ENCODE measurements at places on chromosomes 6 and 20.

DNA sequence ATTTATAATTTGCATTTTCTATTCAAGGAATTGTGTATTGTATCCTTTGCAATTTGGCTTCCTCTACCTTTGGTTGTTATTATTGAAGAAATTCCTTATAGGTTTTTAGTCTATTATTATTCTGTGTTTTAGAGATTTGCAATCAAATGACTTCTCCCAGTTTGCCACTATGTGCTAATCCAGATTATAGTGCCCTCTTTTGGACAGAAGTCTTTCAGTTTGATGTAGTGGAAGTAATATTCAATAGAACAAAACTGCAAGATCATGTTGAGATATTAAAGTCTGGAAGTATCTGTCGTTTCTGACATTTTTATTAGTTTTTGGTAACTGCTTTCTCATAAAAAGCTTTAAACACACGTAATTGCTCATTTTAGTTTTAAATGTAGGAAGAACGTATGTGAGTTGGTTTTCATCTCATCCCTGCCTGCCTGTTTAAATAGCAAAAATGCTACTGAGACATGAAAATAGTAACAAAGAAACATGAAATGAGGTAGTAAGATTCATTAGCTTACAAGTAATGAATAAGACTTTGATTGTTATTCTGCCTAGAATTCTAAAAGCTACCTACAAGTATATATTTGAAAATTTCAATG, 72.8 kb downstream of the RTN4IP1 start:
- DNase-seq = peak; percentile 72

DNA sequence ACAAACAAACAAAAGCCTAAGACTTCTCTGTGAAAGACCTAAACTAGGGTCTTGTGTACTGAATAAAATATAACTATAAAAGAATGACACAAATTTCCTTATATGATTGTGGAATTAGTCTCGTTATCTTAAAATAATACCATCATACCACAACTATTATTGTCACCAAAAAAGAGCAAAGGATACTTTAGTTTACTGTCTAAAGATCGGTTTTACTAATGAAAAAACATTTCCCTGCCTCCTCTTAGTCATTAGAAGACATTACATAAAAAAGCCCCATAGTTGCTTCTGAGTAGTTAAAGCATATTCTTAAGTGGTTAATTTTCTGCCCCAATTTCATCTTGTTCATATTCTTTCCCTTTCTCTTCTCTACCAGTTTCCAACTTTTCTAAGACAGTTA, 33.1 kb downstream of the PRL start:
- DNase-seq = no peak

DNA sequence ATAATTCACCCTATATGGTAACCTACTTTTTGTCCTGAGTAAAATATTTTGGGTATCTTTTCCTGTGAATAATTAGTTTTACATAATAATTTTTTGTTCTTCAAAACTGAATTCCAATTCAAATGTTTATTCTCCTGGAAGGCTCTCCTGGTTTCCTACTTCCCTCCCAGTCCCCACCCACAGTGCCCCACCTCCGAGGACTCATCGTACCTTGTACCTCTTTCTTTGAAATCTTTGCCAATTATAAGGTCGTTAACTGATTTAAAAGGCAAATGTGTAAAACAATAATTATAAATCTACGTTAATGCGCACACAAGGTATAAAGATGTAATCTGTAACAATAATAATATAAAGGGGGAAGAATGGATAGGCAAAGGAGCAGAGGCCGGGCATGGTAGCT, 40.5 kb upstream of the VEGFA start:
- DNase-seq = no peak

DNA sequence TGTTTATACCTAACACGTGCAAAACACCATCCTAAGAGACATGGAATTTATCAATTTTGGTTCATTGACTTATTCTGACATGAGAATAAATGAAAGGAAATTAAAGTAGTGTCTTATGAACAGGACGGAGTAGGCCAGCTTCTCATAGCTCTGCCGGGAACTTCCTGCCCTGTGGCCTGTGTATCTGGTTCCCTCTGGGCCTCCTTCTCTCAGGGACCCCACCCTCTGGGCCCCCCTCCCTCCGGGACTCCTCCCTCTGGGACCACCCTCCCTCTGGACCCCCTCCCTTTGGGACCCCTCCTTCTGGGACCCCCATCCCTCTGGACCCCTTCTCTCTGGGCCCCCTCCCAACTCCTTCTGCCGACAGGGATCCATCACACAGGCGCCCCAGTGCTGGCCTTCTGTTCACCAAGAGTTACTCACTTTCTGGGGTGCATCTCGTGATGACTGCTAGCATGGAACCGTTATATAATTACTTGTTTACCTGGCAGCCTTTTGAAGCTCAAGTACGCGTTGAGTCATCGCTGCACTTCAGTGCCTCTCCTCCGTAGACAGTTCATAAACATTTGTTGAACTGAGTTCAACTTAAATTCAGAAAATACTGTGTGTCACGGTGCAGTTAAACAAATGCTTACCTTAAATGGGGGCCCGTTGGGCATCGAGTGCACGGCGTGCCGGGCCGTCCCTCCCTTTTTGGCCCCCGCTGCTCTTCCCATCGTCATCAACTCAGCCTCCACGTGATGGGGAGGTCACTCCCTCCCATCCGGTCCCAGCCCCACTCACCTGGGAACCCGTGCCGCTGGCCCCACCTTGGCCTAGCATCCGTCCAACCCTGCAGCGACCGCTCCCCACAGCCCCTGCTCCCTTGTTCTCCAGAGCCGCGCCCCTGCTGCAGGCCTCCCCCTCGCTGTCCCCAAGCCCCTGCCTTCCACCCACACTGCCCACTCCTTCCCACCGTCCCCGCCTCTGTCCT, 8.1 kb downstream of the CCR6 start:
- DNase-seq = no peak

- no peak for DNase-seq
These were observed 27.0 kb downstream of the PNLDC1 start for GRCh38 chr6:159826968-159827647.
